ENCODE measurements at places on chromosomes 11 and 22.

DNA sequence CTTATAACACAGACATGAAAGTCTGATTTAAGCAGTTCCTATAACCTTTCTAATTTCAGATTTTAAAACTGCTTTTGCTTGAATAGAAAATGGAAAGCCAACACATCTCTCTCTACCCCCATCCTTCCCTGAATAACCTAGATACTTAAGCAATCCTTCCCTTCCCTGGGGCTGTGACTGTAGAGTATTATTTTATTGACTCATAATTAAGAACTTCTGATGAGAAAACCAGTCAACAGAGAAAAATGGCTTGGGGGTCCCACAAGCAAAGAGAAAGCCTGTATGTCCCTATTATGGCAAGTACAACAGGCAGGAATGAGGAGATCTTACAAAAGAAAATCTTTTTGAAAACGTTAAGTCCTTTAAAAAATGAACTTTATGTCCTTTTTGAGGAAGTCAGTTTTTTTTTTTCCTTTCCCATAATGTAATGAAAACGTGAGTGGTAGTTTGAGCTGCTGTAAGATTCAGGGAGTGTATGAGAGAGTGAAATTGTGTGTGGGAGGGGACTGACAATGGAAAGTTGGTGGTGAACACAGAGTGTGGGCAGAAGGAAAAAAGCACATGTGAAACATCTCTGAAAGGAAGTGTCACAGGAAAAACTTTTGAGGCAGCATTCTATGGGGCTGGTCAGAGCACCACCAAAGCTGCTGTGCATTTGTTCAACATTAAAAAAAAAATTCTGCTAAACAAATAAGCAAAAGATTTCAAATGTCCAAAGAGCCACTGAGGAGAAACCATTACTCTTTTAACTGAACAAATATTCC, 154.6 kb downstream of the MAML2 start:
- DNase-seq: no peak

DNA sequence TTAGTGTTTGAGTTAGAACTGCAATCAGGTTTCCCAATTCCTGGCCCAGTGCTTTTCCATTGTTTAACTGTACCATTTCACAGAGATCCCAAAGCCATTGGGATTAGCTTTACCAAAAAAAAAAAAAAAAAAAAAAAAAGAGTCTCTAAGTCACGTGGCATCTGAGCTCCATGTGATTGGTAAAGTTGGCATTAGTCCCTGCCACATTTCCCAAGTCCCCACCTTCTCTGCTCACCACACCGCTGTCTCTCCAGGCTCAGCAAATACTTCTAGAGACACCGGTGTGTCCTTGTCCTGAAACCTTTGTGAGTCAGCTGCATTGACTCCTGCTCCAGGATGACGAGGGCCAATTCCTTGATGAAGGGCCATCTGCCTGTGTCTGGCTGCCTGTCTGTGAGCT, 305.3 kb downstream of the KIRREL3 start:
- DNase-seq: no peak

DNA sequence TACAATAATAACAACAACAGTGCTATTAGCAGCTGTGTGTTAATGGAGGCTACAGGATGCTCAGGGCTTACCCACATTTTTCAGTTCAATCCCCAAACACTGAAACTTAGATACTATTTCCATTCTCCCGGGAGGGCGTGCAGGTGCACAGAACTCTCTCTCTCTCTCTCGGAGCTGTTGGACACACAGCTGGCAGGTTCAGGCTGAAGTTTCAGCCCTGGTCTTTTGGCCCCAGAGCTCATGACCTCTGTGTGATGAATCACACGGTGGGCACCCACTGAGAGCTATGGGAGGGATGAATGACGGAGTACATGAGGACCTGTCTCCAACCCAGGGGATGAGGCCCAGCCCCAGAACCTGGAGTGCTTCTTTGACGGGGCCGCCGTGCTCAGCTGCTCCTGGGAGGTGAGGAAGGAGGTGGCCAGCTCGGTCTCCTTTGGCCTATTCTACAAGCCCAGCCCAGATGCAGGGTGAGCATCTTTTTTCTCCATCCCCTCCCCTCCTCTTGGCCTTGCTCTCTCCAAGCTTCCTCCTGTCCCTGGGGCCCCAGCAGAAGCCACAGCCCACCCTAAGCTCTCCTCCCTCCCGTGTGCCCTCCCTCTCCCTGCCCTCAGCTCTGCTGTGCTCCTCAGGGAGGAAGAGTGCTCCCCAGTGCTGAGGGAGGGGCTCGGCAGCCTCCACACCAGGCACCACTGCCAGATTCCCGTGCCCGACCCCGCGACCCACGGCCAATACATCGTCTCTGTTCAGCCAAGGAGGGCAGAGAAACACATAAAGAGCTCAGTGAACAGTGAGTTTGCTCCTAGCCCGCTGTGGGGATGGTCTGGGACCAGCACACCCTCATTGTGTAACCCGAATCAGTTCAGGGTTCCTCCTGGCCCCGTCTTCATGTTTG, 16.9 kb downstream of the CSF2RB start:
- no peak for DNase-seq

DNA sequence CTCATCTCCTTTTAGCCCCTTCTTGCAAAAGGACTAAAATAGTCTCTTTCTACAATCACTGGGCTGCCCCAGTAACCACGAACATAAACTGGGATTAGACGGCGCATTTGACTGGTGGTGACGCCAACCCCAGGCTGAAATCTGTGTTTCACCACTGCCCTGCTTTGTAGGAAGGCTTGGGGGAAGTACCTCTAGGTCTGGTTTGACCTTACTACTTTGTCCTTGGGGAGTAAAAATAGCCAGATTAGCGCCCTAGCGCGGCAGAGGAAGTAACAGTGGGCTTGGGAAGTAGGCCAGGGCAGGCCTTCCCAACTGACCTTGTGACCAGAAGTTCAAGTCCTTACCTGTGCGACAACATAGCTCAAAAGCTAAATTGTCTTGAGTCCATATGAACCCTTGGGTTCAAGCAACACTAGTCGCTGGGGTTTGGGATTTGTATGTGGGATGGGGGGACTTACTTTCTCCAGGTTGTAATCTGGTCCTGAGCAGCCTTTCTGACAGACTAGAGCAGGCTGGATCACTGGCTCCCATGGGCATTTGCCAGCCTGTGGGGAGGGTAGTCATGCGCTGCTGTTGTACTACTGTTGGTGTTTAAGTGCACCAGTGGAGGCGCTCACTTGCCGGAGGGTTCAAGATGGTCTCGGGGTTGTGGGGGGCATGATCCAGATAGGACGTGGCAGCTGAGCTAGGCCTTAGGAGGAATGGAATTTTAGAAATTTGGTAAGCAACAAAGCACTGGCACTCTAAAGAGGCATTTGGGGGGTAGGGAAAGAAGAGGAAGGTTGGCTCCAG, 953 bp upstream of the PACS1 start:
- DNase-seq: no peak

DNA sequence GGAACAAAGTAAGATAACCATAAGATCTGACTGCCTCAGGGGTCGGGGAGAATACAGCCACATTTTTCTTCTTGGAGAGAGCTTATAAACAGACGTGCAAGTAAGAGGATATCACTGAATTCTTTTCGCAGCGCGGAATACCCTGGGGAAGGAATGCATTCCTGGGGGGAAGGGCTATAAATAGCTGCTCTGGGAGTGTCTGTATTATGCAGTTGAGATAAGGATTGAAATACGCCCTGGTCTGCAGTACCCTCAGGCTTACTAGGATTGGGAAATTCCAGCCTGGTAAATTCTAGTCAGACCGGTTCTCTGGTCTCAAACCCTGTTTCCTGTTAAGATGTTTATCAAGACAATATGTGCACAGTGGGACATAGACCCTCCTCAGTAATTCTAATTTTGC, 1491.7 kb upstream of the RAG2 start:
- DNase-seq: no peak

Measured in T-helper 17 cell (primary cell).